ENCODE measurements at places on chromosomes 4 and X.

- no peak for DNase-seq
Measured at GRCh38 chrX:63963095-63963784, 178.2 kb upstream of the ARHGEF9 start.

DNA sequence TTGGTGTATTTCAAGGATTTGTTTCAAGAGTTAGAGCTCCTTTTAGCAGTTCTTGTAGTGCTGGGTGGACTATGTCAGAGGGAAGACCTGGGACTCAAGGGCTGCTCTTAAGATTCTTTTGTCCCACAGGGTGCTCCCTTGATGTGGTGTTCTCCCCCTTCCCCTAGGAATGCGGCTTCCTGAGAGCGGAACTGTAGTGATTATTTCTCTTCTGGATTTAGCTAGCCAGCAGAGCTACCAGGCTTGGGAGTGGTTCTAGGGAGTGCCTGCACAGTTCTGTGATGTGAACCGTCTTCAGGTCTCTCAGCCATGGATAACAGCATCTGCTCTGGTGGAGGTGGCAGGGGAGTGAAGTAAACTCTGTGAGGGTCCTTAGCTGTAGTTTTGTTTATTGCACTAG, 336.8 kb downstream of the FSTL5 start:
- no peak for DNase-seq

- no peak for DNase-seq
Measured at GRCh38 chr4:61203436-61203790, 3.3 kb downstream of the ADGRL3 start.

DNA sequence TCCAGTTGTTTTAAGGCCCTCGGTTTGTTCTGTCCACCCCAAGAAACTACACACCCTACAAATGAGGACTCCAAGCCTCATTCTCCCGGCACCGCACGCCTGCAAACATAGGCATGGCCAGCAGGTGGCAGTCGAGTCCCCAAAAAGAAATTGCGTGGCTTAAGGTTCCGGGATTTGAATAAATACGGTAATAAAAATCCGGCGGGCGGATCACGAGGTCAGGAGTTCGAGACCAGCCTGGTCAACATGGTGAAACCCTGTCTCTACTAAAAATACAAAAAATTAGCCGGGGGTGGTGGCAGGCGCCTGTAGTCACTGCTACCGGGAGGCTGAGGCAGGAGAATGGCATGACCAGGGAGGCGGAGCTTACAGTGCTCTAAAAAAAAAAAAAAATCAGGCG, 21.8 kb upstream of the CSF2RA start:
- peak; percentile 86 for DNase-seq

DNA sequence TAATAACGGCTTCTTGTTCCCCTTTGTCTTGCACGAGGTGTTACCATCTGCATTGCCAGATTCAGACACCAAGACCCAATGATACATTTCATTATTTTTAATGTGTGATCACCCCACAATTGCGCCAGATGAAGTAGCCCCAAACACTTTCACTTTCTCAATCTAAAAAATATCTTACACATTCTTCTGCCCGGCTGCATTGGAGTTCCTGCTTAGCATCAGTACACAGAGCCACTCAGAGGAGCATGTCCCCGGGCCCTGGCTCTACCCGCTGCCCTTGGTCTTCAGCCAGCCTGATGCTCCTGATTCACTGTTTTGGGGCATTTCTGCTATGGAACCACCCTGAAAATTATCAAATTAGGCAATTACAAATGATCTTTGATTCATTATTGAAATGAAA, 66.0 kb upstream of the TENM3 start:
- DNase-seq: no peak

- no peak for DNase-seq
Measured at GRCh38 chrX:71228063-71228642, 5.1 kb downstream of the GJB1 start.

GRCh38 chr4:89249716-89250361, 57.8 kb downstream of the GPRIN3 start:
- no peak for DNase-seq

DNA sequence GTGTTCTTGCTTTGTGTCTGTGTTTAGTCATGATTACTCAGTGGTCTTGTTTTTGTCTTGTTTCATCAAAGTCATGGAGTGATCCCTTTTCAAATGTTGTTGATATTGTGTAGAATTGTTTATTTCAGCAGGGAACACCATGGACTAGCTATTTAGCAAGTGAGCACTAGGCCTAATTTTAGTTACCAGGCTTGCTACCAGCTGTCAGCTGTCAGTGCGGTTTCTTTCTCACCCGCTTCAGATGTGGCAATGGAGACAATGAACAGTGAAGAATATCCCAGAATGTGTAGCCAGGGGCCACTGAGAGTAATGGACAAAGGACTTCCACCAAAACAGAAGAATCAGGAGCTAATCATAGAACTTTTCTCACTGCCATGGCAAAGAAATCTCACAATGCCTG, 432.8 kb upstream of the FMR1 start:
- no peak for DNase-seq

DNA sequence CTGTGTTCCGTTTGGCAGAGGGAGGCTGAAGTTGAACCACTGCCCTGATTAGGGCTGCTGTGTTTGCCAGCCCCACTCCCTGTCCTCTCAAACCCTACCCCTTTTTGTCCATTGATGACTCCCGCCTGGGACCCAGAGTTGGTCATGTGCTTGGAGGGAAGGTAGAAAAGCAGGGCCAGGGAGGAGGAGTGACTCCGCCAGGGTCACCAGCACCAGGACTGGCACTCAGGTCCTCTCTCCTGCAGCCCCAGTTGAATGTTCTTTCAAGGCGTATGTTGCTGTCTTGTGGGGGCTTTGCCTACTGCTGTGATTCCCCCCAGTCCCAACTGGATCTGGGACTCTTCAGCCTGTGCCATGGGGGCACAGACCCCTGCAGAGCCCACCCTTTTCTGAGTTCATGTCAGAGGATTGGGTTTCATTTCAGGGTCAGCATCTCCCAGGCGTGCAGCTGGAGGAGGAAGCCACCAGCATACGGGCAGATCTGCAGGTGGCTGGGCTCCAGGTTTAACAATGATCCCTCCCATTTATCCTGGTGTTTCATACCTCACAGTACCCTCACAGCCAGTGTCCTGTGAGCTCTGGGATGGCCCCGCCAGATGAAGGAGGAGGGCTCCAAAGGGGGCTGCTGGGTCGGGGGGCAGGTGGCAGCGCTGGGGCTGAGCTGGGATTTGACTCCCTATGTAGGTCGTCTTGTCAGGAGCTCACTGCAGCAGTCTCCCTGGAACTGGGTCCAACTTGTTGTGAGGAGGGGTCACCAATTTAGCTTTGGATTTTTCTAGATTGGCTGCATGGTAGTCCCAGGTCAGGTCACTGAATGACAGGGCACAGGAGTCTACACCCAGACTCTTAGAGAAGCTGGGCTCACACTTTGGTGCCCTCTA, 55.7 kb downstream of the MSX1 start:
- no peak for DNase-seq

- no peak for DNase-seq
Measured at GRCh38 chr4:10577018-10577417, 107.5 kb downstream of the CLNK start.

- no peak for DNase-seq
Measured at GRCh38 chr4:139568206-139568955, 12.4 kb upstream of the SETD7 start.

GRCh38 chr4:178693816-178694215, 1251.6 kb upstream of the AGA start:
- no peak for DNase-seq

GRCh38 chr4:53378171-53378482, 686 bp downstream of the FIP1L1 start:
- no peak for DNase-seq

- no peak for DNase-seq
Measured at GRCh38 chr4:9893329-9894108, 112.1 kb downstream of the DRD5 start.

- no peak for DNase-seq
Measured at GRCh38 chrX:9538544-9539045, 73.7 kb downstream of the TBL1X start.

All from activated CD4-positive, alpha-beta T cell treated with anti-CD3 and anti-CD28 coated beads, Interleukin-2, amount 50 U/mL, for 16 hours (primary cell).